HuH-7.5 (cell line): ENCODE measurements at places on chromosomes 3 and 15.

GRCh38 chr15:71345186-71345585 is 229.9 kb downstream of the THSD4 start:
- DNase-seq: no peak

DNA sequence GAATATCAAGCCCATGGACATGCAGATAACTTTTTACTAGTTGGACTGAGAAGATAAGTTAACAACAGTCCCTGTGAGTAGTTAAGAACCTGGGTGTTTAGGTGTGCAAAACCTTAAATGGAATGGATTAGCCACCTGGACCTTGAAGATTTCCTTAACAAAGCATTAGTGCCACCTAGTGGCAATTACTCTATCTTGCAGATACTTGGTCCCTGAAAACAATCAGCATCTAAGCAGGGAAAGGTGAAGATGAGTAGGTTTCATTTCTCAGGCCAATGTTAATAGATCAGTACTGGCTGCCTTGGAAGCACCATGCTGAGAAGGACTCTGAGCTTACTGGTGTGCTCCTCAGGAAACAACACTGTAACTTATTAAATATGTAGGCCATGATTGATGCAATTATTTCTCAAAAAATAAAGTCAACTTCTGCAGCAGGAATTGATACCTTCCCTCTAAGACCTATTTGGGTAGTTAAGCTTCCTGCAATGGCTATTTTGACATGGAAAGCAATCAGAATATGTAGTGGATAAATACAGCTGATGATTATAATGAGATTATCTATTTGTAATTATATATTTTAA is 329.4 kb downstream of the TBC1D5 start:
- DNase-seq: no peak

- peak; percentile 72 for DNase-seq
Measured at GRCh38 chr3:45210308-45211041, 15.6 kb downstream of the TMEM158 start.

DNA sequence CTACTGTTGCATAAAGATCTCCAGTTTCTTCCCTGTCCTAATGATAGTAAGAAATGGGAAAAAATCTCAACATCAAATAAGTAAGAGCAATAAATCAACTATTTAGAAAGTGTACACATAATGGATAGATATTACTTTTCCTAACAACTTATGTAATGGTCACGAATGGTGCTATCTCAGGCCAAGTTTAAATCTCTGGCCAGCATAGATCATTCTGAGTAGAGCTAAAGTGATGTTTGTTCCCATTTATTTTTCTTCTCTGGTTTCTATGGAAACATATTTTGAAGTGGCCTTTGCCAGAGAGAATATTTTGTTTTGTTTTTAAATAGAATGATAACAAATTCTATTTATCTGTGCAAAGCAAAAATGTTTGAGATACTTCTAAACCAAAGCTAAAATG is 249.7 kb upstream of the TTC14 start:
- no peak for DNase-seq

- no peak for DNase-seq
Measured at GRCh38 chr3:125050488-125051090, 5.2 kb downstream of the HEG1 start.

- no peak for DNase-seq
Measured at GRCh38 chr3:57160076-57160764, 4.9 kb downstream of the IL17RD start.

GRCh38 chr3:193819117-193820010 is 226.4 kb downstream of the OPA1 start:
- DNase-seq: no peak

GRCh38 chr3:42654331-42655201 is 1.1 kb downstream of the ZBTB47 start:
- DNase-seq: peak; percentile 85

GRCh38 chr3:182729903-182730674 is 63.2 kb upstream of the ATP11B start:
- no peak for DNase-seq

DNA sequence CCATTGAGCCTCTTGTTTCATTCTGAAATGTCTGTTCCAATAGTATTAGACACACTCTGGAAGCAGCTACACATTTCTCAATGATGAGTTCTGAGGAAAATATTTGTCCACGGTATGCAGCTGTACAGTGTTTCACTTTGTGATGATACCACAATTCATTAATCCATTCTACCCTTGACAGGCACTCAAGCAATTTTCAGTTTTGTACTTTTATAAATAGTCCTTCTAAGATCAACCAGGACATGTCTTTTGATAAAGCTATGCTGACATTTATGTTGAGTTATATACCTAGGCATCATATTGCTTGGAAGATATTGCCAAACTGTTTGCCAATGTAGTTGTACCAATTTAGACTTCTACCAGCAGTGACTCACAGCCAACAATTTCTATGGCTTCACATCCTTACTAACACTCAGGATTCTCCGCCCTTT is 165.1 kb upstream of the COL8A1 start:
- no peak for DNase-seq

GRCh38 chr3:115323380-115323779 is 176.3 kb upstream of the ZBTB20 start:
- no peak for DNase-seq

GRCh38 chr15:90364251-90364650 is 12.2 kb downstream of the ZNF774 start:
- no peak for DNase-seq

GRCh38 chr3:112633191-112633590 is 7.8 kb downstream of the CCDC80 start:
- no peak for DNase-seq

- DNase-seq: peak; percentile 48
Measured at GRCh38 chr3:141368062-141368924, at the start of gene ZBTB38. TSS of gene ZBTB38 (plus strand) at chr3:141368504. CDS start at chr3:141442389, 73,885 bp downstream.

DNA sequence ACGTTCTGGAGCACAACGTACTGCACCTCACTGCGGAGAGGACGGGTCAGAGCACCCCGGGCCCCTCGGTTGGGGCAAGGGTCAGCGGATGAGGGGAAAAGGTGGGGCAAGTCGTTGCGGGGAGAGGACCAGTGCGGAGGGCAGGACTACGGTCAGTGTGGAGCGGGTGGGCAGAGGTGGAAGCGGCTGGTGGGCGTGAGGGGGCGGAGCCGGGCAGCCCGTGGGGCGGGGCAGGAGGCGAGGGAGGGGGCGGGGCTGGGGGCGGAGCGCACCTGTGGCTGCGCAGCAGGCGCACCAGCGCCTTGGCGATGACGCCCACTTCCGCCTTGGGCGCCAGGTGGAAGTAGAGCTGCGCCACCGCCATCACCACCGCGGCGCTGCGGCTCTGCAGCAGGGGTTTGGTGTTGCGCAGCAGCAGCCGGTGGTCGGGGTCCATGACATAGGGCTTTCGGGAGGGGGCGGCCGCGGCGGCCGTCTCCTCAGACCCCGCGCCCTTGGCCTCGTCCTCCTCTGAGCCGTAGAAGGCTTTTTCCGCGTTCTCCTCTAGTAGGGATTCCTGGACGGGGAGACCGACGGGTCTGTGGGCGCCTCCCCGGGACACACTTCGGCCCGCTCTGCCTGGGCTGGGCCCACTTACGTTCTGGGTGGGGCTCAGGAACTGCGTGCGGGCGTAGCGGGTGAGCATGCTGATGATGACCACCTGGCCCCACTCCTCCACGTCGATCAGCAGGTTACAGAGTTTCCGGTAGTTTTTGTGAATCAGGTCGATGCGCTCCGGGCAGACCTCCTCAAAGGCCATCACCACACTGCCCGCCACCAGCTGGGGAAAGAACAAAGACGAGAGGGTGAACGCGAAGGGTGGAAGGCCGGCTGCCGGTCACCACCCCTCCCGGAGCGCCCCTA is 29.2 kb downstream of the AP3B2 start:
- no peak for DNase-seq

DNA sequence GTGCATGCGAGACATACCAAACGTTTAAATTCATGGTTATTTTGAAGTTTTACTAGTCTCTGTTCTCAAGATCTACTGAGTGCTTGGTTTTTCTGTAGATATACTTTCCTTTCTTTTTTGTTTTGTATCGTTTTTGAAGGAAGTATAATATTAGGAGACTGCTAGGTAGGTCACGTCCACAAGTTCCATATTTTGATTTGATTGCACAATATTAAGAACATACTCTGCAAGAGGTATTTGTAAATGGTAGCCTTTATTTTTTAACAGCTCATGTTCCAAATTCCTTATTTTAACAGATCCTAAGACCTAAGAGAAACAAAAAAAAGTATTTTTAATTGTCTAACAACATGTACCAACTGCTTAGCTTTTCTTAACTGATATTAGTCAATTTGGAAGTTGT is 156.7 kb downstream of the SERPINI1 start:
- no peak for DNase-seq

DNA sequence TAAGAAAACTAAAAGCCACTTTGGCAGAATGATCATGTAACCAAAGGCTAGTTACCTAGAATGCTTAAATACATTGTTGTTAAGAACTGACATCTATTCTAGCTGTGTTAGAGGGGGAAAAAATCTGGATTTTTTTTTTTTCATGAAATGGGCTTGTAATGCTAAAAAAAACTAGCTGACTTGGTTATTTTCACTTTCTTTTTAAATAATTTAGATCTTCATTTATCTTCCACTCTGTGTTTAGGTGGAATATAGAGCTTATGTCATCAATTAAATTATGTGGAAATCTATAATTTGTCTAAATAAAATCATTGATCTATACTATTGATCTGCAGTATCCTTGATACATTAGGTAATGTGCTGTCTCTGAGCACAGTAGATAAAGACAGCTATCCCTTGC is 217.4 kb downstream of the TCF12 start:
- DNase-seq: no peak

GRCh38 chr15:45393851-45394250 is 15.5 kb upstream of the GATM start:
- no peak for DNase-seq

DNA sequence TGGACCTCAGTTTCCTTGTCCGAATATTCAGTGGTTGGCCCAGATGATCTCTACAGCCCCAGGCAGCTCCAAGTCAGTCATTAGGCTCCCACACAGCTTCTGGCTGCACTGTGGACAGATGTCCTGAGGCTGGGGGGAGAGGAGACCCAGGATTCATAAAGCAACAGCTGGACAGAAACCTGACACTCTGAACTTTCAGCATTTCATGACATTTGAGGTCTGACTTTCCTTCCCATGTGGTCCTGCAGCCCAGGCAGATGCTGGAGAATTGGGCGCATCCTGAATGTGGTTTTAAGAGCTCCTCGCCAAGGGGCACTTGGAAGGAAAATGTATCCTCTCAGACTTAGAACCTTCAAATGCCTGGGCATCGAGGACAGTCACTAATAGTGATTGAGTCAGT is 307.6 kb upstream of the LRRFIP2 start:
- DNase-seq: no peak

DNA sequence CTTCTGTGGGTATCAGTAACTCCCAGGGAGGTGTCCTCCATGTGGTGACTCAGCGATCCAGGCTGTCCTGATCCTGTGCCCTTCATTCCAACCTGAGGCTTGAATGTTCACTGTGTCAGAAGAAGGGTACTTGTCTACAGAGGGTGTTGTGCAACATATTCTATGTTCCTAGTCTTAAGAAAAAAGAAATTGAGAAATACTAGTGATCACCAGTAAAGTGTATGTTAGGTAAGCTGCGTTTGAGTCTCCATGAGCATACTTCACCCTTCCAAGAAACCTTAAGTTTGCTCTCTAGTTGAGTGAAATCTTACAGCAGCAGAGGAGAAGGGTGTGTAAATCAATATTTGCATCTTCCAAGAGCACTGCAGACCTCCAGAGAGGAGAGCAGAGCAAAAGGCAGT is 122.2 kb upstream of the SLC24A5 start:
- DNase-seq: no peak

- no peak for DNase-seq
Measured at GRCh38 chr15:39025321-39025720, 460.7 kb upstream of the RASGRP1 start.

GRCh38 chr3:126551121-126551838 is 7.5 kb downstream of the C3orf22 start:
- DNase-seq: no peak

DNA sequence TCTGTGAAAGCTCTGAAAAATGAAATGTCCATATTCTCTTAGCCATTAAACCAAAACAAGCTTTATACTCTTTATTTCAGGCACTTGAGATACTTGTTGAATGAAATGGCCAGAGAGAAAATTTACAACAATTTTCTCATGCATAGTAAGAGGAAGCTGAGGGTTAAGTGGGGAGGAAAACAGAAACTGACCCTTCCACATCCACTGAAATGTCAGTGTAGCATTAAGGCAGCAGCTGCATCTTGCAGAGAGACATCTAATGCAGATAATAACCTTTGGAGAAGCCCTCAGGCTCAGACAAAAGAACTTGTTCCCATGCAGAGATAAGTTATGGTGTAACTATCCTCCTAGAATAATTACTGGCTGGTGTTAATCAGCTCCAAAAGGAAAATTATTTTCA is 34.0 kb downstream of the ZDHHC23 start:
- no peak for DNase-seq

- no peak for DNase-seq
Measured at GRCh38 chr15:88874275-88874674, 21.1 kb downstream of the HAPLN3 start.

- no peak for DNase-seq
Measured at GRCh38 chr3:156256256-156256655, 135.9 kb downstream of the KCNAB1 start.

GRCh38 chr15:101361418-101361817 is 66.4 kb upstream of the SNRPA1 start:
- DNase-seq: no peak

DNA sequence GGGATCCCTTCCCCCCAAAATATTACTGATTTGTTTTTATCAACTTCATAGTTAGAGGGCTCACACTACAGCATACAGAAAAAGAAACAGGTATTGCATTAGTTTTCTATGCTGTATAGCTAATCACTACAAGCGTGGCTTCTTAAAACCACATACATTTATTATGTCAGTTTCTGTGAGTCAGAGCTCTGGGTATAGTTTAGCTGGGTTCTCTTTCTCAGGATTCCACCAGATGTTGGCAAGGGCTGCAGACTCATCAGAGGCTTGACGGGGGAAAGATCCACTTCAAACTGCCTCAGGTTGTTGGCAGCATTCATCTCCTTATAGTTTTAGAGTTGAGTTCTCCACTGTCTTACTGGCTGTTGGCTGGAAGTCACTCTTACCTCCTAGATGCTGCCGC is 328.0 kb downstream of the NLGN1 start:
- no peak for DNase-seq

GRCh38 chr3:126153695-126154360 is 26.6 kb downstream of the ALDH1L1 start:
- no peak for DNase-seq
